Glomerular endothelial cell (primary cell): ENCODE measurements at places on chromosomes 6 and 20. TPM values are rescaled to one million over a fixed set of nuclear protein-coding genes. Genes with fewer than 3 reads are reported as not detected.

DNA sequence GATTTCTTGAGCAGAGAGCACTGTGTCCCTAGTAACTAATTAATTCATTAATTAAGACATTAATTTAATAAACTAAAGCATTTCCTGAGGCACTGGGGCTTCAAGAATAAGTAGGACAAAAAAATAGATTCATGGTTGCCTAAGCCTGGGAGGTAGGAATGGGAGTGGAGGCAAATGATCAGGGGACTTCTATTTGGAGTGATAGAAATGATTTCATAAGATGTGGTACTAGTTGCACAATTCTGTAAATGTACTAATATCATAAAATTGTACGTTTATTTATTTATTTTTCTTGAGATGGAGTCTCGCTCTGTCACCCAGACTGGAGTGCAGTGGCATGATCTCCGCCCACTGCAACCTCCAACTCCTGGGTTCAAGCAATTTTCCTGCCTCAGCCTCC, 287.2 kb downstream of the KHDC1L start:
- DNase-seq, result no peak

Gene FLRT3
- 2.0 and 5.3 TPM in 2 replicates for total RNA-seq

DNA sequence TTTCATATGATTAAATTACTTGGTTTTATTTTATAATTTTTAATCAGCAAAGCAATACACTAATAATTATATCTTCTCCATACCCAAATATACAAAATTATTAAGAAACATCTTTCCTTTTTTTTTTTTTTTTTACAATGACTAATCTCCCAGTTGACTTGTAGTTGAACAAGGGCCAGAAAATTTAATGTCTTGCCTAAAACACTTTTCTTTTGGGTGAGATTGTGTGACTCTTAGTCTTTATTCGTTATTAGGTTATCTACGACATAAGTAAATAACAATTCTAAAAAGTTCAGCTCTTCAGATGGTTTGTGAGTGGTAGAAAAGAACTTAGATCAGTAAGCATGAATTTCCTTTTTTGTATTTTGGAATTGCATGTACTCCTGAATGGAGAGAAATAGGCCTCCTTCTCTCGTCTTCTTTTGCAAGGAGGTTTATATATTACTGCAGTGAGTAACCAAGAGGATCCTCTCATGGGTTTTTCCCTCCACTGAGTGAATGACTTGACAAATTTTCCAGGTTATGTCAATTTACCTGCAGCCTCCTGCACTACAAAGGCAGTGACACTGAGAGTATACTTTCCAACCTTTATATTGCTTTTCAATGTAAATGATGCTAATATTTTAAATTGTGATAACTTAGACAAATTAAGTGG, 364.5 kb upstream of the CITED2 start:
- DNase-seq, result no peak

DNA sequence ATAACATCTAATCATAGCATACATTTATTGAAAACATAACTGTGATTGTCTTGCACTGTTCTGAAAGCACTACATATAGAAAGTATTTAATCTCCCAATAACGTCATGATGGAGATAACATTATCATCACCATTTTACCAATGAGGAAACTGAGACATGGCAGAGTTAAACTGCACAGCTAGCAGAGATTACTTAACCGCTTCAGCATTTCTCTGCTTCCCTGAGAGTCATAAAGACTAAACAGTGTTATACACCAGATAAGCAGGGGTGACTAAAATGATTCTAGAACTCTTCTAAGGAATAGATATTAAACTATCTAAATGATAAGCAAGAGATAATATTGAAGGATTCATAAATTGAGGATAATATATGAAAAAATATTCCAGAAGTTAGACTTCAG, 183.2 kb upstream of the BMP5 start:
- no peak for DNase-seq

GRCh38 chr6:126170978-126171382, 168.9 kb upstream of the CENPW start:
- peak; percentile 9 for DNase-seq

GRCh38 chr6:73640179-73640750, 13.5 kb downstream of the SLC17A5 start:
- DNase-seq, result no peak

- no peak for DNase-seq
Measured at GRCh38 chr6:95545686-95546085, 31.6 kb upstream of the MANEA start.

Gene CGAS
- total RNA-seq, result 3.4 and 7.7 TPM in 2 replicates

DNA sequence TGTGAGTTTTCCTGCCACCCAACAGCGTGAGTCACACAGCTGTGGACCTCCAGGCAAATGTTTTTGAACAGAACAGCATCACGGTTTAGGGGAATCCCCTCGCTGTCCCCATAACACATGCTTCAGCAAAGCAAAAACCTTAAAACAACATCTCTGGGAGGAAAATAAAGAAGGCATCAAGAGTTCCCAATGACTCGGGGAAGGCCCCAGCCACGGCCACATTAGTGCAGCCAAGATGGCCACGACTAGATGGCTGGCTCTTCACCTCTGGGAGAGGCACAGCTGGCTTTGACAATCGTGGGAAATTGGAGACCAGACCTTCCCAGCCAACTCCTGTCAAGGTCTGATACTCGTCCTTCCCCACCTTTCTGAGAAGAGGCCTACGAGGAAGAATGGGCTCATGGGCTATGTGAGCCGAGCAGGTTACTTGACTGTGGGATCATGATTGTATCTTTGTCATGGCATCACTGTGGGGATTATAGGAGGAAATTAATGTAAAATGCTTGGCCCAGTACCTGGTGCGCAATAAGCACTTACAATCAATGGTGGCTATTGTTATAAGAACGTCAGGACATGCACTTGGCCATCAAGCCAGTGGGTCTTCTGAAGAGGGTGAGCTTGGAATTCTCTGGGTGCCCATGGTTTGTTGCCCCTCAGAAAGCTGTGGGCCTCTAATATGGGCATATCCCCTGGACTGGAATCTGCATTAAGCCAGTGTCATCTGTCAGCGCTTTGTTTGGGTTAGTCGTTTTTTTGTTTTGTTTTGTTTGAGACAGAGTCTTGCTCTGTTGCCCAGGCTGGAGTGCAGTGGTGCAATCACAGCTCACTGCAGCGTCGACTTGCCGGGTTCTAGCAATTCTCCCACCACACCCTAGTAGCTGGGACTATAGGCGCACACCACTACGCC, 43.6 kb downstream of the FGD2 start:
- no peak for DNase-seq

- no peak for DNase-seq
Measured at GRCh38 chr6:166946125-166946524, 10.2 kb downstream of the RNASET2 start.

- DNase-seq, result no peak
Measured at GRCh38 chr6:8181951-8182845, 79.8 kb upstream of the EEF1E1 start.

- DNase-seq, result no peak
Measured at GRCh38 chr6:89984926-89985750, 90.9 kb downstream of the GJA10 start.

Gene CDH22
- 0.06 TPM in 1 of 2 replicates, not detected in the other for total RNA-seq

GRCh38 chr6:16901306-16901705, 140.0 kb upstream of the ATXN1 start:
- no peak for DNase-seq

DNA sequence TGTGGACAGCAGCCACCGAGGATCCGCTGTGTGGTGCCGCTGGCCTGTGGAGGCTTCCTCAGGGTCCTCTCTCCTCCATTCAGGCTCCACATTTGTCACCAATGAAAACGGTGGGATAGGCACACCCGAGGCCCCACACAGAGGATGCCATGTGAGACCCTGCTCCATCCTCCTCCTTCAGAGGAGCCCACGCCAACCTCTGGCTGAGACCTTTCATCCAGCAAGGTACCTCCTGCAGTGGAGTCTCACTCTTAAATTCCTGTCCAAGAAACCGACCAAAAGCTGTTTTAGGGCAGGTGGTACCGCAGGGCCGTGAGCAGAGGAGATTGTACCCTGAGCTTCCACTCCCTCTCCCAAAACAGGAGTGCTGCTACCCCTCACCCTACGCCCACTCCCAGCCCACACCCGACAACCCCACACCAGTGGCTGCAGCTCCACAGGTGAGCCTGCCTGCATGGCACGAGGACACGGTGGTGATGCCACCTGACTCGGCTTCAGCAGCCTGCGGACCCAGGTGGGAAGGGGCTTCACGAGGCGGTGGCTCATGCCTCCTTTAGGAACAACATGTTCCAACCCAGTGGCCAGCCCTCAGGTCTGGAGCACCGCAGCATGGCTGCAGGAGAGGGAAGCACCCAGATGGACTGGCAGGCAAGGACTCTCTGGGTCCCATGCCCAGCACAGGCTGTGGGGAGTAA, 237.6 kb upstream of the AFDN start:
- DNase-seq, result no peak

GRCh38 chr6:3561725-3562124, 104.9 kb upstream of the SLC22A23 start:
- DNase-seq, result peak; percentile 29

Gene CRISP3
- not detected in 2 replicates for total RNA-seq

GRCh38 chr6:38522322-38522721, 117.4 kb downstream of the BTBD9 start:
- no peak for DNase-seq

- DNase-seq, result no peak
Measured at GRCh38 chr20:44019638-44020335, 105.1 kb downstream of the TOX2 start.

Gene OR2J3
- not detected in 2 replicates for total RNA-seq

Gene HTR1E
- not detected in 2 replicates for total RNA-seq

DNA sequence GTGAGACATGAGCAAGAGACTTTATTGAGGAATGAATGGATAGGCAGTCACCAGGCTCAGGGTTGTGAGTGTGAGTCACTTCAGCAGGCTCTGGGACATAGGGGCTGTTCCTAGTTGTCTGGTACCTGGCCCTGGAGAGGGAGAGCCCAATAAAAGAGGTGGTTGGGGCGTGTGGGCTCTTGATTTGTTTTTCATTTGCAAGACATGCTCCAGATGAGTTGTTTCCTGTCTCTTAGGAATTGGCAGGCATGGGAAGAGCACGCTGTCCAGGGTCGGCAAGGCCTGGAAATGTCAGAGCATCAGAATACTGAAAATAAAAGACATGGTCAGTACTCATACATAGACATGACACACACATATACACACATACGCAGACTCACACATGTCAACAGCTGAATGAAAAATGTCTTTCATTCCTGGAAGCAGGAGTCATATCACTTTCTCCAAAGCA, 166.3 kb upstream of the SULF2 start:
- DNase-seq, result no peak

DNA sequence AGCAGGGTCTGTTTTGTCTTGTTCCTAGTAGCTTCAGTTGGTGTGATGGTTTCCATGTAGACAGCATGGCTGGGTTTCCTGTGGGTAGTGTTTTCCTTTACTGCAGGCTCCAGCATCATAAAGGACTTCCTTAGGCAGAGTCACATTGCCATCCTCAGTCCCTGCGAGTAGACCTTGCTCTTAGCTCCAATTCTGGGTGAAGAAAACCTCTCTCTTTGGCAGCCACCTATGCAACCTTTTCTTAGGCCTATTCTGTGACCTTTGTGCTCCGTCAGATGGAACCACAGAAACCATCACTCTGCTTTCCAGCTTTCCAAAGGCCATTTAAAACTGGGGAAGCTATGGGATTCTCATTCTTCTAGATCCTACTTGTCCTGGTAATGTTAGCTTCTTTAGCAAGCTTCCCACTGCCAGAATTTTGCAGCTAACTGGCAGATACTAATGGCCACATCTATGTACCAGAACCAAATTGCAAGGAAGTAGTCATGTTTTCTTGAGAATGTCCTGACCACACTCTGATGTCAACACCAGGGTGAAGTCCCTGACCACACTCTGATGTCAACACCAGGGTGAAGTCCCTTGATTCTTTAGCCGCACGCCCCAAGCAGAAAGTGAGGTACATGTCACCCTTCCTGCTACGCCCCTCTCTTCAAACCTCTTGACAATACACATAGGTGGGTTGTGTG, 646.6 kb upstream of the HS3ST5 start:
- no peak for DNase-seq

GRCh38 chr20:41154436-41155176, 17.3 kb downstream of the PLCG1 start:
- no peak for DNase-seq

DNA sequence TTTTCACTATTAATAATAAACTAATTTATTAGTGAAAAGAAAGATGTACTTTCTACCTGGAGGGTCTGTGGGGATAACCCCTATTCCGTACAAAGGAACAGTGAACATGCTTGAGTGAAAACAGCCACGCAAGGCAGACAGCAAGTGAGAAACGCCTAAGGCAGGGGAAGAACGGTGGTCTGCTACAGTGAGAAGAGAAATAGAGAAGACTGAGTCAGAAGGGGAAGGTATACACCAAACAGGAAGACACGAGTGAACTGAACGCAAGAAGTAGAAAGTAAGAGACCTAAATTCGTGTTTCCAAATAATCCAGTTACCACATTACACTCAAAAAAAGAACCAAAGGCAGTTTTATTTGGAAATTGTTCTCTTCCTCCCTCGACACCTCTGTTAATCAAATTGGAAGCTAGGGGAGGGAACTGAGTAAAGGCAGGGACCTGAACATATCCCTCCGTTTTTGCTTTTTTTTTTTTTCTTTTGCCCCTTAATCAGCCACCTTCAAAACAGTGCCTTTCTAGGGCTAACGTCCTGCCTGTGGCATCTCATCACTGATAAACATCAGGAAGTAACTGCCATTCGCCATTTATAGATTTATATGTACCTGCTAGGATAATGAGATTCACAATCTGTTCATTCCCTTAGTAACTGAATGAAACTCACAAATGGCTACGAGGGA, 48.9 kb downstream of the ATXN1 start:
- no peak for DNase-seq

- no peak for DNase-seq
Measured at GRCh38 chr6:41036601-41037000, 2.4 kb downstream of the UNC5CL start.

DNA sequence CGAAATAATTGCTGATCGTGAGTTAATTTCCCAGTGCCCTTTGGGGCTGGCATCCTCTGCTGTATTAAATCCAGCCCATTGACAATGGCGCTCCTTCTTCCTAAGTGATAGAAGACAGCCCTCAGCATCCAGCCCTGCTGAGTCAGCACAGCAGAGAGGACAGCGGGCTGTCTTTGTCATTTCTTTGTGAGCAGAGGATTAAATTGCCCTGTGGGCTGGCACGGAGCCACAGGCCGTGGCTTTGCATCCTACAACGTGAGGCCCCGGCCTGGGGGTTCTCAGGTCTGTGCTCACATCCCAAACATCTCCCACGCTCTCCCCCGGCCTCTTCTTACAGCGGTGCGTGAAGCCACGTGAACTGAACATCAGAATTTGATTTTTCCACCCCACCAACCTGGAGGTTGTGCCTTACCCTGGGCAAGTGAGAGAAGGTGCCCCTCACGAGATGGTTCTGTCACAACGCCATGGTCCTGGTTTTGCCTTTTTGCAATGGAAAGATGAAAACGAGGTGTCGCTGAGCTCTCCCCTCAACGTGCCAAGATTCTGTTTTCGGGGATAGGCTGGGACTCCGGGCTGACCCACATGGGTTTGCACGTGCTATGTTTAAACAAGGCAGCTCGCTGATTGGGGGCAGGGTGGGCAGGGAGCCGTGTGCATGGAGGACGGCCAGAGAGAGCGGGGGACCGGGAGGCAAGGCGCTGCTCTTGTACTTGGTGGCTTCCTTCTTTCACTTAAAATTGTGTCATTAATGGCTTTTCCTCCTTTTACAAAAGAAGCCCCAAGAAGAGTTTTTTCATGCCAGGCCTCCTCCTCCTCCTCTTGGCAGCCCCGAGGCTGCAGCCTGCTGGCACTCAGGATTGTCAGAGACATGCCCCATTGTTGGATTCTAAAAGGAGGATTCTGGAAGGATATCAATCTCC, 19.5 kb downstream of the CDH4 start:
- DNase-seq, result no peak

- no peak for DNase-seq
Measured at GRCh38 chr6:11388983-11389944, 148.3 kb upstream of the TMEM170B start.
